NCI-H2171 (cell line): ENCODE measurements at places on chromosomes 1 and 21.

GRCh38 chr1:43368646-43369020 lies 822 bp upstream of the ELOVL1 start:
- DNase-seq = no peak

DNA sequence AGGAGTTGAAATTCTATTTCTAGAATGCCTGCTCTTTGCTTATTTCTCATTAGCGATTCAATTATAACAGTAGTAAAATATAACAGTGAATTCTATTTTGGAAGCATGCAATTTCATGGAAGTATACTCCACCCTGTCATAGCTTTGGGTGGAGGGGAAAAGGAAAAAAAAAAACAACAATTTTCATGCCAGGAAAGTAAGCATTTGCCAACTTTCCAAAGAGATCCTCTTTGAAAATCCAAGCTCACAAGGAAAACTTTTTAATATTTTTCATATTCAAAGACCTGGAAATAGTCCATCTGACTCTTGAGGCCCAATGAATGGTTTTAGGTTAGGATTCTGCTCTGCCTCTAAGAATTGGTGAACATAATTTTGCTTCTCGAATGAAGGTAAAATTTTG lies 134.5 kb downstream of the PTPN14 start:
- DNase-seq = no peak

DNA sequence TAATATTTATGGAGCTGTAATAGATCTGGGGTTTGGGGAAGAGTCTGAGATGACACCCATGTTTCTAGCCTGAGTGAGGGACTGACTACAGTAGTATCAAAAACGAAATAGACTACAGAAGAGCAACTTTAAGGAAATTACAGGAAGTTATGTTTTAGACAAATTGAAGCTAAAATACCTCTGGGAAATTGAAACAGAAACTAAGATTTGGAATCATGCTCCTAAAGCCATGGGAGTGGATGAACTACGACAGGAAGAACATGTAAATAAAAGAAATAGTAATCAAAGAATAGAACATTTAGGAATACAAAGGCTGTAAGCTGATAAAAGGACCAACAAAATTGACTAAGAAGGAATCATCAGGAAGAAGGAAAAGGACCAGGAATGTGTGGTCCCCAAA lies 68.9 kb downstream of the KIAA0319L start:
- no peak for DNase-seq

GRCh38 chr1:94327001-94327690 lies 89.8 kb upstream of the ARHGAP29 start:
- DNase-seq = no peak

DNA sequence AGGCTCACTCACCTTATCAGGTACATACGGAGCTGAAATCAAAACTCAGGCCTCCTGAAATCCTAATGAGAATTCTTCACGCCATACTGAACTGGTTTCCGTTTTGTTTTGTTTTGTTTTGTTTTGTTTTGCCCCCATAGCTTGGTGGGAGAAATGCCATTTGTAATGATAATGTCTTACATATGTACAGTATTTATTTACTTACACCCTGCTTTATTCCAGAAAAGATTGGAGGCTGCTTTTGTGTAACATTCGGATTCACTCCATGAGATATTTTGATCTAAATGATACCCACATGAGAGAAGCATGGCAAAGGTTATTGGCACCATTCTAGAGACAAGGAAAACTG lies 84.7 kb downstream of the EPHB2 start:
- no peak for DNase-seq

DNA sequence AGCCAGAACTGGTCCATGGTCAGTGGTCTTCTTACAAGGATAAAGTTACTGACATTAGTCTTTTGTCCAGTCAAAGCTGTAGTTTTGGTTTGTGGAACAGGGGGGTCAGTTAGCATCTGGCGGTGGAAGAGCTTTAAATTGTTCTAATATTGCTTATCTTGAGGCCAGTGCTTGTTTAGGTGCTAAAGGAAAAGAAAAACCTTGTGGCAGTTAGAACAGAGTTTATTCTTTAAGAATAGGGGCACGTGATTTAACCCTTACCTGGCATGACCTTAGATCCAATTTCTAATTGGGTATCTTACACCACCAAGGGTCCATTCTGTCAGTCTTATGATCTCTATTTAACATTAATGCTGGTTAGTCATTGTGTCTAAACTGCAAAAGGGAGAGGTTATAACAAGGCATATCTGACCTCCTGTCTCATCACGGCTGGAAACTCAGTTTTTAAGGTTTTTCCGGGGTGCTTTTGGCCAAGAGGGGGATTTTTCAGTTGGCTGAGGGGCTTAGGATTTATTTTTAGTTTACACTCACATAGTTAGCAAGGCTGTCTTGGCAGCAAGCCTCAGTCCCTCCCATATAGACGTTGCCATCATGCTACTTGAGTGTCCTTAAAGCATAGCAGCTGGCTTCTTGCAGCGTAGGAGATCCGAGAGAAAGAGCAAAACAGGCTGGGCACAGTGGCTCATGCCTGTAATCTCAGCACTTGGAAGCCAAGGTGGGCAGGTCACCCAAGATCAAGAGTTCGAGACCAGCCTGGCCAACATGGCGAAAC lies 60.1 kb upstream of the FAM89A start:
- no peak for DNase-seq

DNA sequence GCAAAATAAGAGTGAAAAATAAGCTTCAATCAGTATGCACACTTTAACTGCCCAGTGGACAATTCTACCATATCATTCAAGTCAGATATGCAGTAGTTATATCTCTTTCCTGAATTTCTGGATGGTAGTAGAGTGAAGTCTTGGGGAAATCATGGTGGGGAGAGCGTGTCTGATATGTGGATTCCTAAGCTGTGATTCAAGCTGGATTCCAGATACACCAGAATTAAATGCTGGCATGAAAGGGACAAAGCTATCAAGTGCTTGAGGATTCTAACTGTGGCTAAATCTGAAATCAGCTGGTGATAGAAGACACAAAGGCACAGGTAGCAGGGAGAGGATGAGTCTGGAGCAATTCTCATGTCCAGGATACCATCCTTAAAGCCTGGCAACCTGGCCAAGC lies 323.5 kb downstream of the DUSP10 start:
- no peak for DNase-seq
